Type B pancreatic cell (in vitro differentiated cells): ENCODE measurements at places on chromosomes 11 and 22. TPM values are rescaled to one million over a fixed set of nuclear protein-coding genes. Genes with fewer than 3 reads are reported as not detected.
A peak's percentile ranks its signal among the peaks of the same experiment; 100 is the strongest.

GRCh38 chr11:94010136-94010535 is 11.0 kb upstream of the HEPHL1 start:
- no peak for DNase-seq

Gene MRGPRE
- total RNA-seq, result not detected in 2 replicates

Gene RIN1
- total RNA-seq, result 2.8 and 9.5 TPM in 2 replicates

Gene TNNT3
- total RNA-seq, result 17.3 and 40.9 TPM in 2 replicates

Gene KCTD14
- 1.2 and 2.8 TPM in 2 replicates for total RNA-seq

Gene IGLL1
- total RNA-seq, result not detected in 2 replicates

Gene GTPBP1
- total RNA-seq, result 47.1 and 60.1 TPM in 2 replicates

Gene PGR
- total RNA-seq, result 0.29 and 0.64 TPM in 2 replicates

DNA sequence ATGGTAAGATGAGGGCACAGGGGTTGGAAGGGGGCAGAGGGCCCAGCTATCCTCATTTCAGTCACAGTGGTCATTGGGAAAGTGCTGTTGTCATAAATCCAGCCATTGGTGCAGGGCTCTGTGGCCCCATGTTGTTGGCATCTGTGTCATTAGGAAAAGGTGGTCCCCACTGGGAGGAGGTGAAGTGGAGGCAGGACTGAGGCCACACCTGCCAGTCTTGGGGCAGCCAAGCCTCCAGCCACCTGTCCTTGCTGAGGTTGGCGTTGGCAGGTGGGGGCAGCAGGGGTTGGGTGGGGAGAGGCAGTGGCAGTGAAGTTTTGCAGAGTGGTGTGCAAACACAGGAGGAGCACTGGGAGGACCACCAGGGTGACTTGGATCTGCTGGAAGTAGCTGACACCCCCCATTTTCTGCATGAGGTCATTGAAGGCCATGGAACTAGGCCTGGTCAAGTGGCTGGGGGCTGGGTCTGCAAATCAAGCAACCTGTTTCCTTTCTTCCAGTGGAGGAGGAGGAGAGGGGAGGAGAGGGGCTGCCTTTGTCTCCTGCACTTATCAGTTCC is 25.3 kb downstream of the SLC22A6 start:
- DNase-seq, result no peak

- no peak for DNase-seq
Measured at GRCh38 chr11:61962213-61963015, 5.0 kb downstream of the FTH1 start.

GRCh38 chr11:134032501-134033091 is 36.3 kb upstream of the JAM3 start:
- no peak for DNase-seq

Gene TRIM49C
- total RNA-seq, result not detected in 2 replicates

- DNase-seq, result no peak
Measured at GRCh38 chr11:102226702-102227490, 90.4 kb upstream of the BIRC3 start.

- DNase-seq, result peak; percentile 84
Measured at GRCh38 chr11:66068154-66068821, 1.8 kb upstream of the PACS1 start.

- no peak for DNase-seq
Measured at GRCh38 chr22:47629273-47629711, 866.8 kb downstream of the TBC1D22A start.

Gene POU2F3
- 1.4 and 4.3 TPM in 2 replicates for total RNA-seq

Gene LRP5
- total RNA-seq, result 64.9 and 65.0 TPM in 2 replicates

Gene LMF2
- 65.5 and 74.0 TPM in 2 replicates for total RNA-seq

DNA sequence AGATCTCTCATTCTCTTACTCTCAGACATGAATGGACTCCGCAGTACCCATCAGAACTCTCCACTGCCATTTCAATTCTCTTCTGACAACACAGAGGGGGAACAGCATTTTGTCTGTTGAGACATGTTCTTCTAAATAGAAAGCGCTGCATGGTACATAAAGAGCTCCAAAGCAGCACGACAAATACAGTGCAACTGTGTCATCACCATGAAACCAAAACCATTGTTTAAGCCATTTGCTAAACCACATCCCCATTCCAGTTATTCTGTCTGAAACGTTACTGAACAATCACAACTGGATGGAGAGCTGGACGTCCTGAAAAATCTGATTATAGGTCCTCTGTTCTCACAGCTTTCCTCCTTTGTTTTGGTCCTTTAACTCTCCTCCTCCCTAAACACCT is 17.9 kb upstream of the TENM4 start:
- no peak for DNase-seq

DNA sequence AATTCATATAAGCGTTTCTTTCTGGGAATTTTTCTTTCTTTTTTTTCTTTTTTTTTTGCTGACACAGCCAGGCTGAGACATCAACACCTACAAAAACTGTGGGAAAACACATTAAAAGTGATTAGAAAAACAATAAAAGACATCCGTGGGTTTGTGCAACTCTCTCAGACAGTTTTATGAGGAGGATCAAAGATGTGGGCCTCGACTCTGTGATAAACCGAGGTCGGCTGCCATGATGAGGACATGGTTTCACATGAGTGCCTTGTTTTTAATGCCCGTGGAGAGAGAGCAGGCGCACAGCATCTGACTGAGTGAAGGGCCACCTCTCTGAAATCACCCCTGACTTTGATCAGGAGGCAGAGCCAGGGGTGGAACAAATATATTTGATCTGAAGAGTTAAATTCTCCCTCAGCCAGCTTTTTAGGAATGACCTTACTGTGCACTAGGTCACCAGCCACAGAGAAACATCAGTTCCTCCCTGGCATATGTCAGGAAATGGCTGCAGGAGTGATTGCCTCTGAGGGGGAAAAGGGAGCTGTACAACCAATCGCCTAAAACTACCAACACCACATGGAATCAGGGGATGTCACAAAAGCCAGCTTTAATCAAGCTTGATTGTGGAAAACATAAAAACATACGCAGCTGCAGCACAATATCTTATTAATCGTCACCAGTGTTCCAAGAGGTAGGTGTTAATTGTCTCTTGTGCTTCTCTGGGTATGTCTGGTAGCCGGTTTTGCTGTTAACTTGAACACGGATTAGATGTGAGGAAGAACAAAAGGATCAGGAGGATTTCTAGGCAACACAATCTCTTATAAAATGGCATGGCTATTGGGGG is 164.7 kb downstream of the MAML2 start:
- no peak for DNase-seq

DNA sequence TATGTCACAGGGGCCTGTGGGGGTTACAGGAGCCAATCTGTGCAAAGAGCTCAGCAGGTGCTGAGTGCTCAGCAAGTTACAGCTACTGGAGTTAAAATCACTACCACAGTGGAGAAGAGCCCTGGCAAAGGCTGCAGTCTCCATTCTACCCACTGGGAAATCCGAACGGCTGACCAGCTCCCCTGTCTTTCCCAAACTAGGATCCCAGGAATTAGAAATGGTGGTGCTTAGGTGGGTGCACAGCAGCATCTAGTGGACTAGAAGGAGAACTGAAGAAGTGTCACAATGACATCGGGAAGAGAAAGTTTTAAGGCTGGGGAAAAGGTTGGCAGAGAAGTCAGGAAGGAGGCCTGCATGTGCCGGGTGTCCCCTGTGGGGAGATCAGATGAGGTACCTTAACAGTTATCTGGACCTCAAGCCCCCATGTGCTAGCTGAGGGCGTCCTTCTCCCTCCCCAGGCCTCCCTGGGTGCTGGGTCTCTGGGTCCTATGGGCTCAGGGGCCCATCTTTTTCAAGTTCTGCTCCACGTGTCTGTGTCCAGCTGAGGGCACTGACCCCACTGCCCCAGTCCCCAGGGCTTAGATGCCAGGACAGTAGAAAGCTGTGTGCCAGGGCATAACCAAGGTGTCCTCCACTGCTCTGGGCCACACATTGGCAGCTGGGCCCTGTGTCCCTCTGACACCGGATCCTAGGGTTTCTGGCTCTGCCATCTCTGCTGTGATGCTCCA is 1.9 kb downstream of the PIWIL3 start:
- DNase-seq, result no peak

Gene MAPK8IP2
- total RNA-seq, result 13.0 and 16.5 TPM in 2 replicates

GRCh38 chr11:95266751-95267374 is 35.9 kb upstream of the SESN3 start:
- no peak for DNase-seq

DNA sequence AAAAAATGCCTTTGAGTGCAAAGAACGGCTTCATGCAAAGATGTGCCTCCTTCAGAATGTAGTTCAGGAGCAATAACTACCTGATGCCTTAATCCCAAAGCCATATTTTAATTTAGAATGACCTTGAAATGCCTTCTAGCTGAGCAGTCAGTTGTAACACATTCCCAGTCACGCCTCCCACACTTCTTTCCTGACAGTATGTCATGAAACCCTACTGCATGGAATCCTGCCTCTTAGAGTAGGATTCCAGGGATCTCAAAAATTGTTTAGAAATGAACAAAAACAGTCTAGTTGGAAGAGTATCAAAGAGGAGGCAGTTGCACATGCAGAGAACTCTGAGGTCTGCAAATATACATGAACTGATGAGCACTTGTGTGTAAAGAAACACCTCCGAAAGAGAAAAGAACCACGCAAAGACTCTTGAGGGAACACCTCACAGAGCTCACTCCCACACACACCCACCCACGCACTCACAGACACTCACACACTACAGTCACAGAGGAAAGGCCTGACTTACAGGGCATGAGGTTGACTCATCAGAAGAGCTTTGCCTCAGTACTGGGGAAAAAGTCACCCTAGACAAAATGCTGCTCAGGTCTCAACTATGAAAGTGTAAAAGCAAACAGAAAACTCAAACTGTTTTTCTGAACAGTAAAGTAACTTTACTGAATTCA is 77.4 kb downstream of the GGTLC2 start:
- DNase-seq, result no peak

DNA sequence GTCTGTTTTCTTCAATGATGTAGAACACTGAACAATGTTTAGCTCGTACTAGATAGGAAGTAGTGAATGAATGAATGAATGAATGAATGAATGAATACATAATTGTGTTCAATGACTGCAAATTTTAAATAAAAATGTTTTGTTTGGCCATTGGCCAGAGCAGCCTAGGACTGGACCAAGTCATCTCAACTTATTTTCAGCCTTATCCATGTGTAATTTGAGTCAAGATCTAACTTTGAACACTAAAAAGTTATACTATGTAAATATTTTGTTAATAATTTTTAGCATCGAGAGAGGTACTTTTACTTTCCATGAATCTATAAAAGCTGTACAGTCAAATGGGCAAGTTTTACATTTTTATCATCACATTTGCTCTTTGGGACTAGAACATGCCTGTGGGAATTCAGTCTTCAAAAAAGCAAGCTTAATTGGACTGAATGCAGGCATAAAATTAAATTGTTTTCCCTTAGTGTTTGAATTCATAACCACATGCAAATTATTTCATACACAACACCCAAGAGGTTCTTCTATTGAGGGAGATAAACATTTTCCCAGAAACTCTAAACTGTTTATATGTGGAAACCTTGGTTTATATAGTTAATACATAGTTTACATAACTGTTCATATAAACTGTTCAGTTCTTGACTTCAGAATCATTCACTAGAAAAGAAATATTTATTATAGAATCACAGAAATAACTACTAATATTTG is 222.1 kb upstream of the ANO3 start:
- DNase-seq, result no peak

Gene CHADL
- total RNA-seq, result 1.1 and 1.4 TPM in 2 replicates

DNA sequence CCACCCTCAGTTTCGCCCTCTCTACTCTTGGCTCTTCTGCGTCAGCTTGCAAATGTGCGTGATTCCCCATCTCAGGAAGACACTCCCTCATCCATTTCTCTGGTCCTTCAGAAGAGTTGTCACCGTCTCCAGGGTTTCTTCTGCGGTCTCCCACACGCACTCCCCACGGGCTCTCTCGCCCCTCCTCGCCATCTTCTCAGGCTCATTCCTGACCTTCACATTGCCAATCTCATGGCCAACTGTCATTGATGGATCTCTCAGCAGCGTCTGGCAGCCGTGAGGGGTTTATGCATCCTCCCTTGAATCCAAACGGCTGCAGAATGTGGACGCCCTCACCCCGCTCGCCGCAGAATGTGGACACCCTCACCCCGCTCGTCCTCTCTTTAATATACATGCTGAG is 10.5 kb downstream of the SYNGR1 start:
- DNase-seq, result no peak

GRCh38 chr11:44944181-44944852 is 6.4 kb downstream of the TP53I11 start:
- DNase-seq, result no peak

- DNase-seq, result no peak
Measured at GRCh38 chr22:16601437-16602223, 9.0 kb upstream of the CCT8L2 start.

Gene DNAJB7
- 0.10 TPM in 1 of 2 replicates, not detected in the other for total RNA-seq

- DNase-seq, result no peak
Measured at GRCh38 chr11:119432484-119433357, 9.7 kb upstream of the THY1 start.

Gene ESAM
- 3.6 and 3.7 TPM in 2 replicates for total RNA-seq

- DNase-seq, result no peak
Measured at GRCh38 chr22:19693981-19694670, 20.2 kb upstream of the SEPTIN5 start.

Gene SEC14L6
- total RNA-seq, result 0.98 and 1.5 TPM in 2 replicates

DNA sequence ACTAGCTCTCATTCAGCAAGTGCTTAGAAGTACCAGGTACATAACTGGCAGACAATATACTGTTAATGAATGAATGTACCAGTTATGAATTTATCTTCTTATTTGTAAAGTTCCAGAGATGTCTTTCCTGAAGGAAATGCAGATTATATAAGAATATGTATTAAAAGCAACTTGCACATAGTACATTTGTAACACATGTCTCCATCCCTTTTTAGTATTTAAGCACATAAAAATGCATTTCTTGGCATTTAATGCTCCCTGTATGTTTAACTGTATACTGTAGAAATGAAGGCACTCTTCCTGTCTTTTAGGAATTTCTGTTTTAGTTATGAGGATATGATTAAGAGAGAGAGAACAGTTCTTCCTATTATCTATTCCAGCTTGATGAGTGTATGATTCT is 241.3 kb downstream of the NELL1 start:
- no peak for DNase-seq

DNA sequence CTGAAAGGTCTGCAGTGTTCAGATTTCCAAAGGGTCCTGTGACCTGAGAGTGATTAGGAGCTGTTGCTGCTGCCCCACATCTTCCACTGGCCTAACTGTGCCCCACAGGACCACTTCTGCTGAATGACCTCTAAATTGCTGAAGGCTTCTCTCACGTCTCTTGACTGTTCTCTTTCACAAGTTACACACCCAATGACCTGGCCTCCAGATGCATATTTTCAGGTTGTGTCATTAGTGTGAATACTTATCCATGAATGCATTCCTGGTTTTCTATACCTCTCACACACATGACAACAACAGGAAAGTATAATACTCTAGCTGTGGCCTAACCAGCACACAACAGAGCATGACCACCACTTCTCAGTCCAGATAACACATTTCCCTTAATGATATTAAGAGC is 15.4 kb downstream of the PRR14L start:
- DNase-seq, result no peak

DNA sequence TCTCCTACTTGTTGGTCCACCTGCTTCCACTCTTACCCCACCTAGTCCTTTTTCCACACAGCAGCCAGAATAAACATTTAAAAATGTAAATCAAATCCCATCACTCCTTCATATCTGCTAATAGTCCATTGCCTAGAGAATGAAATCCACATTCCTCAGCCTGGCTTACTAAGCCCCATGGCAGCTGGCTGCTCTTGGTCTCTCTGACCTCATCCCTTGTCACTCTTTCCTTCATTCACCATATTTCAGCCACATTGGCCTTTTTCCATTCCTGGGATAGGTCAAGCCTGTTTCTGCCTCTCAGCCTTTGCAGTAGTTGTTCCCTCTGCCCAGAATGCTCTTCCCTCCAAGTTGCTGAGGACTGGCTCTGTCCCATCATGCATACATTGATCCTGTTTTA is 512.8 kb downstream of the INSC start:
- no peak for DNase-seq
